Glutamatergic neuron (in vitro differentiated cells): ENCODE measurements at places on chromosomes 16 and 17. TPM values are rescaled to one million over a fixed set of nuclear protein-coding genes. Genes with fewer than 3 reads are reported as not detected.

DNA sequence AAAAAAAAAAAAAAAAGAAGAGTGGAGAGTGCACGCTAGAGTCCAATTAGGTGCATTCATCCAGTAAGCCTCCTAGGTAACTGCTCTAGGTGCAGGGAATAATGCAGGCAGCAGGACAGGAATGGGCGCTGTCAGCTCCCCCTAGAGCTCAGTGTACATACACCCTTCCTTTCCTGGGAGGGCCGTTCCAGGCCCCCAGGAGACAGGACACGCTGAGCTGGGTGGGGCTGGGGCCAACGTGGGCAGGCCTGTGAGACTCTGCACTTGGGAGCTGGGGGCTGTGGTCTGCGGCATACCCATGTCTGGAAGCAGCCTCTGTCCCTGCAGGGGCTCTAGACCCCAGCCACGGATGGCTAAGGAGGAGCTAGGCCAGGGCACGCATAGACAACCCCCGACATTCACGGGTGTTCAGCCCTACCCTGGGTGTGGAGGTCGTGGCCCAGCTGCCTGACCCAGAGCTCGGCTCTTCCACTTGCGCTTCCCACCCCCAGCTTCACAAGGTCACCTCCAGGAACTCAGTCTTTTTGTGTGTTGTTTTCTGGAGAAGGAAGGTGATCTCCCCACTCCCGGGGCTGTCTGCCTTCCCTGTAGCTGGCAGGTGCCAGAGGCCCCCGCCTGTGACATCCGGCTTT is 1.0 kb upstream of the ANTKMT start:
- DNase-seq, result no peak

- peak; percentile 24 for DNase-seq
Observed at GRCh38 chr16:72198021-72198711, 26.2 kb upstream of the PMFBP1 start.

Gene DHRS7C
- not detected for total RNA-seq

Gene ALKBH5
- total RNA-seq, result 62.7 TPM

Gene PDXDC1
- total RNA-seq, result 81.3 TPM

Gene ADGRG1
- total RNA-seq, result 116 TPM

Gene RABEP2
- 15.3 TPM for total RNA-seq

DNA sequence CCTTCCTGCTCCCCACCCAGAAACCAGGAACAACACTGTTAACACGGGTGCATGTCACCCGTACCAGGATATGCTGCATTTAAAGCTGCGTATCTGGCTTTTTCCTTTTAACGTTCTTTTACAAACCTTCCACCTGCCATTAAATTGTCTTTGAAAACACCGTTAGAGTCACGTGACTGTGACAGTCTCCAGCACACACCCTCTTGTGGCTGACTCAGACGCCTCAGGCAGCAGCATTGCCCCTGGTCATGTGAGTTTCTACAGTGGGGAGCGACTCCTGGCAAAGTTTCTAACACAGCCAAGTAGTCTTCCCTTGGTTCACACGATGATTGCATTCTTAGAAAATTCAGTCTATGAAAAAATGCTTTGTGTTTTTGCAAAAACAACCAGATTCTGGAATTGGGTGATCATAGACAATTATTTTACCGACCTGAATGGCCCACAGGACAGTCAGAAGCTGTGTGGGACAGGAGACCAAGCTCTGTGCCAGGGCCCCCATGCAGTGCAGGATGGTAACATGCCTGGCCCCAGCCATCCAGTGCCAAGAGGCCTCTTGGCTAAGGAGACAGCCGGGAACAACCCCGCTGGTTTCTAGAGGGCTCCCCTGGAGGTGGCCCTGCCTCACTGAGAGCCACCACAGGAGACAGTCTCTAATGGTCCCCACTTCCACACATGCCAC is 199.1 kb downstream of the KATNIP start:
- DNase-seq, result no peak

- no peak for DNase-seq
Observed at GRCh38 chr17:2259769-2260536, 43.6 kb downstream of the SMG6 start.

DNA sequence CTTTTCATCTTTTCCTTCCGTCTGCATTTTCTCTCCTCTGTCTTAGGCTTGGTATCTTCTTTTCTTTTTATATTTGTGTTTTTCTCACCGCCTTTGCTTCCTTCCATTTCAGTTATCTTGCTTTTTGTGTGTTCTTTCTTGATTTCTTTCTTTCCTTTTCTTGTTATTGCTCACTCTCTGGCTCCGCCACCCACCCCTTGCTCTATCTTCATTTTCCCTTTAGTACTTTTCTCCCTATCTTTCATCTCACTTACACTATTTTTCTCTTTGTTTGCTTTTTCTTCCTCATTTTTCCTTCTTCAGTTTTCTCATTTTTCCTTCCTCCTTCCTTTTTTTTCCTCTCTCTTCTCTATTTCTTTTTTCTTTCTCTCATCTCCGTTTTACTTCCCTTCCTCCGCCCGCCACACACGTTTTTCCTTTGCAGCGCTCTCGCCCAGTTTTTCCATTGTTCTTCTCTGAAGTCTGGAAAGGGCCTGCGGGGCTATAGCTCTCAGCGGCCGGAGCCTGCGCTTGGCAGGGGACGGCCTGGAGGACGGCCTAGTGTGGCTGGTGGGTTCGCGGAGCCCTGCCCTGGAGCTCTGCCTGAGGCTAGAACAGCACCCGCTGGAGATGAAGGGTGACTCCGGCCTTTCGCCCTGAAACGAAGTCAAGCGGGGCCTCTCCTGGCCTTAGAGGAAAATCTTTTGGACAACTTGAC is 5.2 kb upstream of the HOXB13 start:
- no peak for DNase-seq

GRCh38 chr16:4689091-4689671 is 4.2 kb upstream of the NUDT16L1 start:
- DNase-seq, result no peak

- DNase-seq, result peak; percentile 43
Observed at GRCh38 chr17:80169784-80170500, at the start of gene CARD14. CARD14 (plus strand) TSS chr17:80170030; CDS start chr17:80181439, 11,409 bp downstream.

DNA sequence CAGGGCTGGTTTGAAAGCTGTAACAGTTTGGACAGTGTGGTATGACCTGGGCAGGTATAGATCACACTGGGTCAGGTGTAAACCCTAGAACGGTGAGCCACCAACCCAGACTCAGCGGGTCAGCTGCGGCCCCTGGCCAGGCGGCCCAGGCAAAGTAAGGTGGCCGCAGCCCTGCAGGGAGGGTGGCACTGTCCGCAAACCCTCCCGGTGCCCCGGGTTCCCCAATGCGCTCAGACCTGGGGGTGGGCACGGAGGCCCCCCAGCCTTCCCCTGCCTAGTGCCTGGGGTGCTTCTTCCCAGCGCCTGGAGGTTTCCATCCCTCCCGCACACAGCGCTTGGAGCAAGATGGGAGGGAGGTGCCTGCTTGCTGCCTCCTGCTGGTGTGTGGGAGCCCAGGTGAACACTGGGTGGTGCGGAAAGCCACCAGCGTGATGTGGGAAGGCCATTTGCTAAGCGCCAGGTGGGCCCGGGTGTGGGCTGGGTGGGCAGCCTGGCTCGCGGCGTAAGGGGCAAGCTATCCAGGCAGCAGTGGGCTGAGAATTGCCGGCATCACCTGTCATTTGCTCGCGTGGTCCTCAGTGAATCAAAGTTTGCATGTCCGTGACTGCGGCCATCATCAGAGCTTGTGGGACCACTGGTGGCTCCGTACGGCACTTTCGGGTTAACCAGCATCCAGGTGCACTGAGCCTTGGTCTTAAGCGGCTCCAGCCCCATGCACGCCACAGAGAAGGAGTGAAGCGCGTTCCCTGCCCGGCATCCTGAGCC is 47.3 kb upstream of the GNG13 start:
- DNase-seq, result no peak

DNA sequence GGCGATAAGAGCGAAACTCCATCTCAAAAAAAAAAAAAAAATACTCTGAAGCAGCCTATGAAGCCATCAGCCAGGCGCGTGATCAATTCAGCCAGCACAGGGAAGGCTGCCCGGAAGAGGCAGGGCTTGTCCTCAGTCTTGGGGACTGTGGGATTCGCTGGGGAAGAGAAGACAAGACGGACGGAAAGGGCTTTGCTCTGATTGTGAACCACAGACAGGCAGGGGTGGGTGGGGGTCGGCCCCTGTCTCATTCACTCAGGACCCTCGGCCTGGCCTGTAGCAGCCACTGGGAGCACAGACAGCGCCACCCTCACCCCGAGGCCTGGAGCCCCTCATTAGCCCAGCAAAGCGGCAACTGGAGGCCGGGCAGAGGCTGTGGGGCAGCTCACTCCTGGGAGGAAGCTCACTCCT is 37.2 kb downstream of the ABR start:
- no peak for DNase-seq

DNA sequence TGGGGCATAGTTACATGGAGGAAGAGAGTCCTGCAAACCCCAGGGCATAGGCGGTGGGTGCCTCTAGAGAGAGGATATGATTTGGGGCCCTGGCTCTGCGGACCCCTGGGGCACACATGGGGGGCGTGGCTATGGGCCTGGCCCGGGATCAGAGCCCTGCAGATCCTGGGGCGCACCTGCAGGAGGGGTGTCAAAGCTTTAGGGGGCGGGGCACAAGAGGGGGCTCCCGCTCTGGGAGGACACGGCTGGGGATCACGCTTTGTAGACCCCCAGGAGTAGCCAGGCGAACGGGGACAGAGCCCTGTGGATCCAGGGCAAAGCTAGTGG is 497 bp downstream of the BCL7C start:
- peak; percentile 42 for DNase-seq

GRCh38 chr16:66270333-66270927 is 96.1 kb upstream of the CDH5 start:
- DNase-seq, result peak; percentile 86

- DNase-seq, result no peak
Observed at GRCh38 chr16:23377071-23377931, 75.2 kb downstream of the SCNN1B start.

Gene ASGR1
- 29.0 TPM for total RNA-seq

DNA sequence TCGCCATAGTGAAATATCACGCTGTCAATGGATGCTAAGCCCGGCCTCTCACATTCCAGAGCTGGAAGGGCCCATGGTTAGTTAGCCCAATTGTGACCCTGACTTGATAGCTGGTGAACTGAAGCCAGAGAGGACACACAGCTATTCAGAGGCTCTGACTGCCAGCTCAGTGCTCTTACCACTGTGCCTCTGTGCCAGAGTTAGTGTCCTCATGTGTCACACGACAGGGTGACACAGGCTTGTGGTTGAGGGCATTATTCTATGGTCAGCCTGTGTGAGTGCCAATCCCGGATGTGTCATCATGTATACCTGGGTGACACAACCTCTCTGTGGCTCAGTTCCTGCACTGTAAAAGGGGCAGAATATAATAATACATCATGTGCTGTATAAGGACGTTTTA is 2.5 kb upstream of the MT1X start:
- DNase-seq, result no peak

DNA sequence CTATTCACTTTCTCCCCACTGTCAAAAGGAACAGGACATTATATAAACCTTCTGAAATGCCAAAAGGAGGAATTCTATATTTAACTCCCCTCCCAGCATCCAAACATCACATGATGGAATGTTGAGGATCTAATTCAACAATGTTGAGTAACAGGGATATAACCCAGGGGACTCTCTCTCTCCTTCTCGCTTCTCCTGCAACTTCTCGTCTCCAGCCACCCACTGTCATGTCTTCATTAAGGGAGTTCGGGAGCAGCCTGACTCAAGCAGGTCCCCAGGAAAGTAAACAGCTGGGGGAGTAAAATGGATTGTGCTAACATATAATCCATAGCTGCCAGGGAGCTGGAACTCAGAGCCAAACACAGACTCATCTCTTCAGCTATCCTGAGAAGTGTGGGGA is 51.7 kb downstream of the GRIN2A start:
- no peak for DNase-seq

Gene SEPTIN12
- 0.96 TPM for total RNA-seq

- DNase-seq, result no peak
Observed at GRCh38 chr17:72462407-72462806, 341.6 kb downstream of the SOX9 start.

DNA sequence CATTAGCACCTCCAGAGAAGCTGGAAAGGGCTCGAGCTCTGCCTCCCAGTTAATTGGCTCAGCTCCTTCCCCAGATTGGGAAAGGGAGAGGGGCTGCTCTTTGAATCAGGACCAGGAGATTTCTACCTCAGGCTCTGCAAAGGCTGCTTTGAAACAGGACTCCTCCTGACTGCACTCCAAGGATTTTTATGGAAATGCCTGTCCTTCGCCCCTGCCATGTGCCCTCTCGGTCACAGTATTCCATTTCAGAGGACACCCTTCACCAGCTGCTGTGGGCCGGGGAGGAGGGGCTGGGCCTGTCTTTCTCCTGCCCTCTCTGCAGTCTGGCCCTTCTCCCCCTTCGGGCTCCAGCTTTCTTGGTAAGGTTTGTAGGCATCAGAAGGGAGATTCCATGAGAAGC is 13.6 kb downstream of the MRM1 start:
- DNase-seq, result no peak

- DNase-seq, result no peak
Observed at GRCh38 chr17:78197147-78197832, 10.1 kb downstream of the AFMID start.

DNA sequence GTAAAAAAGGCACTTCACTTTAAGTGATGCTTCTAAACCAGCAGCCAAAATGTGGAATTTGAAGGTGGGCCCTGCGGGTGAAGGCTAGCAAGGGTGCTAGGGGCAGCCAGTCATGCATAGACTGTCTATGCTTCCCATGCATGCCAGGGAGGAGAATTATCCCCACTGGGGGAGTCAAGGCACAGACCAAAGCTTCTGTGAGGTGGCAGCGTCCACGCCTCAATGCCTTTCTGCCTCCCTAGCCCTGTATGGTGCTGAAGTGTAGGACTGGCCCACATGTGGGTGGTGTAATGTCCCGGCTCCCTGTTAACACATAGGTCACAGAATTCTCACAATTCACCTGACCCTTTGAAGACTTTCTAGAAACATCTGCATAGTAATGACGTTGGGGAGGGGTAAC is 1.9 kb downstream of the HS3ST2 start:
- no peak for DNase-seq

- DNase-seq, result no peak
Observed at GRCh38 chr17:5846001-5846400, 224.2 kb upstream of the WSCD1 start.

- DNase-seq, result no peak
Observed at GRCh38 chr17:81665205-81666091, 957 bp downstream of the OXLD1 start.

GRCh38 chr16:46621006-46621933 is at the start of gene SHCBP1:
SHCBP1 (minus strand) TSS chr16:46621379; CDS start chr16:46621359, 20 bp downstream.
- DNase-seq, result peak; percentile 90

Gene ANKS3
- 43.5 TPM for total RNA-seq

DNA sequence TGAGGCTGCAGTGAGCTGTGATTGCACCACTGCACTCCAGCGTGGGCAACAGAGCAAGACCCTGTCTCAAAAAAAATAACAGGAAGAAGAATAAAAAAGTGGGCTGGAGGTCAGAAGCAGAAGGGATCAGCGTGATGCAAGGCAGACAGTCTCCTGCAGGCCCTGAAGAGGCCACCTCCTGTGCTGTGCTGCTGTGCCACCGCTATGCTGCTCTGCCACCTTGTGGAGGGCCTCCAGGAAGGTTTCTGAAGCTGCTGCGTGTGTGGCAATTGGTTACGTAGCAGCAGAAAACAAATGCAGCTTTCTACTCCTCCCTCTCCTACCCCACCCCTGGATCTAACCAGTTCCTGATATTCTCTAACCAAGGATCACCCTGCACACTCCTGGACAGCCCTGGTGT is 815.5 kb downstream of the KCNJ18 start:
- DNase-seq, result no peak

- DNase-seq, result peak; percentile 33
Observed at GRCh38 chr16:23836078-23836403, 258 bp downstream of the PRKCB start.

- DNase-seq, result no peak
Observed at GRCh38 chr17:32861981-32862380, 14.9 kb downstream of the MYO1D start.
